ENCODE measurements at places on chromosomes 1 and 21. TPM values are rescaled to one million over a fixed set of nuclear protein-coding genes. Genes with fewer than 3 reads are reported as not detected.

DNA sequence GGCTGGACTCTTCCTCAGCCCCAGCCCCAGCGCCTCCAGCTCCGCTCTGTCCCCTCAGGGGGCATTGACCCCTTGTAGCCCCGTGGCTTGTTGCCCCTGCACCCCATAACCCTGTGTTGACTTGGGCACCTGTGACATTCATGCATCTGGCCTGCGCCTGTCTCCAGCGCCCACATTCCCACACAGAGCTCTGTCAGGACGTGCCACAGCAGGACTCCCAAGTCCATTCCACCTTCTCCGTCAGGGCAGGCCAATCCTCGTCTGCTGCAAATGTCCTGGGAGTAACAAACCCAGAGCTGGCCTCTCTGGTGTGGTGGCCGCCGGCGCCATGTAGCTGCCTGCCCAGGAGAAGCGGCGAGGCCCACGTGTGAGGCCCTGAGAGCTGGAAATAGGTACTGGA, 60.6 kb downstream of the AGPAT3 start:
- H3K27ac ChIP-seq: no peak overlapping the region
- DNase-seq: no peak
- H3K4me3 ChIP-seq: no peak overlapping the region
- no peaks in the 10 kb centered on the region for H3K36me3 ChIP-seq

IQGAP3 gene
- total RNA-seq: not detected

- H3K4me3 ChIP-seq: no peak overlapping the region
- DNase-seq: no peak
- no peaks in the 10 kb centered on the region for H3K36me3 ChIP-seq
- H3K27me3 ChIP-seq: no peaks in the 10 kb centered on the region
- no peak overlapping the region for H3K27ac ChIP-seq
Observed at GRCh38 chr1:247107694-247108093, 3.5 kb upstream of the ZNF669 start.

DNA sequence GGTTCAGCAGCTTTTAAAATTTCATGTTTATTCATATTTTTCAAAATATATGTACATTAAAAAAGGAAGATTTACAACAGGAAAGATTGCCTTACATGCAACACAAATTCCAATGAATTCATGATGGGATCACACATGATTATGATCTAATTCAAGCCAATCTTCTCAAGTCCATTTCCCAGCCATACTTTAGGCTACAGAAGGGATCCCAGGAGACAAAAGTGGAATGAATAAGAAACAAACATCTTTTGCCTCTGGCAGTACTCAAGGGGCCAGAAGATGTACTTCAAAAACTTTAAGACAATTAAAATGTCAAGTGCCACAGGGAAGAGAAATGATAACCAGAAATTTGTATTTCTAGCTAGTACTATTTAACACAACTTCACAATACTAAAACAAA, 10.2 kb upstream of the SH2D5 start:
- DNase-seq: no peak
- no peaks in the 10 kb centered on the region for H3K27me3 ChIP-seq
- H3K27ac ChIP-seq: no peak overlapping the region
- H3K36me3 ChIP-seq: peaks cover 93% of the 10 kb centered on the region
- H3K4me3 ChIP-seq: no peak overlapping the region
- no peaks in the 10 kb centered on the region for H3K4me1 ChIP-seq

- H3K4me1 ChIP-seq: no peaks in the 10 kb centered on the region
- H3K36me3 ChIP-seq: no peaks in the 10 kb centered on the region
- no peak overlapping the region for H3K4me3 ChIP-seq
- no peaks in the 10 kb centered on the region for H3K27me3 ChIP-seq
Observed at GRCh38 chr1:192984080-192984479, 75.1 kb downstream of the UCHL5 start.

DNA sequence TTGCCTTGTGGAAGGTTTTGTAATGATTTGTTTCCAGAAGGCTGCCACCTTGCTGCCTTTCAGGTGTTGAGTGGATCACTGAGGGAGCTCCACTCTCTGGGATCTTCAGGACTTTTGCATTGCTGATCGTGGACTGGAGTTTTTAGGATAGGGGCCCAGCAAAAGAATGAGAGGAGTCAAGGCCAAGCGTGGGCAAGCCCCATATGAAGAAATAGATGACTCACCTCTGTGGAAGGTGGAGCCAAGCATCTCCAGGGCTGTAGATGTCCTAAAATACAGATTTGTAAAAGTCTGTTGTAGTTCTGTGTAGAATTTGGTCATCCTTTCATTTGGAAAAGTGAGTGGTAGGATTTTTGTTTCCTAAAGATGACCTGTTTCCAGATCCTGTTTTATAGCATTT, 67.0 kb downstream of the ST3GAL3 start:
- H3K4me3 ChIP-seq: no peak overlapping the region
- no peaks in the 10 kb centered on the region for H3K27me3 ChIP-seq
- no peaks in the 10 kb centered on the region for H3K4me1 ChIP-seq
- no peaks in the 10 kb centered on the region for H3K36me3 ChIP-seq
- DNase-seq: no peak
- no peak overlapping the region for H3K27ac ChIP-seq

- no peak for DNase-seq
- H3K4me3 ChIP-seq: no peak overlapping the region
- H3K36me3 ChIP-seq: peaks cover 73% of the 10 kb centered on the region
- H3K27me3 ChIP-seq: no peaks in the 10 kb centered on the region
Observed at GRCh38 chr1:54248966-54249365, 49.0 kb downstream of the MRPL37 start.

- no peaks in the 10 kb centered on the region for H3K27me3 ChIP-seq
- no peaks in the 10 kb centered on the region for H3K4me1 ChIP-seq
- H3K4me3 ChIP-seq: no peak overlapping the region
Observed at GRCh38 chr1:232873412-232873811, 68.2 kb downstream of the MAP10 start.

GRCh38 chr1:43935711-43936427, 2.3 kb downstream of the ARTN start:
- H3K36me3 ChIP-seq: no peaks in the 10 kb centered on the region
- no peaks in the 10 kb centered on the region for H3K27me3 ChIP-seq
- peaks cover 41% of the 10 kb centered on the region for H3K4me1 ChIP-seq
- no peak for DNase-seq
- H3K4me3 ChIP-seq: peak overlapping the region; percentile 59
- peak overlapping the region; percentile 48 for H3K27ac ChIP-seq

MAP1LC3C gene
- total RNA-seq: 6.6 TPM

GRCh38 chr1:85596947-85597346, 16.4 kb downstream of the CCN1 start:
- H3K27ac ChIP-seq: no peak overlapping the region
- no peaks in the 10 kb centered on the region for H3K4me1 ChIP-seq
- no peaks in the 10 kb centered on the region for H3K27me3 ChIP-seq
- H3K36me3 ChIP-seq: no peaks in the 10 kb centered on the region
- DNase-seq: no peak

DNA sequence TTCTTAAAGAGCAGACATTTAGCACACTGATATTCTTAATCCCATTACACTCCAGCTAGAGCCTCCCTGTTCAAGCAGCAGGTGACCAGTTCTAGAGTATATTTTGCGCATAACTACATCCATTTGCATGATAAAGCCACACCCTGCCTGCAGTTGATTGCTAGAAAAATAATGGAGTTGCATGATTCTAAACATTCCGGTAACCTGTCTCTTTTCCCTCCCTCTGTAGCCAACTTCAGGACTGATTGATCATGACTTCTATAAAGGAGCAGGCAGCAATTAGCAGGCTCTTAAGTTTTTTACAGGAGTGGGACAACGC, 14.9 kb downstream of the ARMH1 start:
- no peaks in the 10 kb centered on the region for H3K27me3 ChIP-seq
- no peak overlapping the region for H3K4me3 ChIP-seq
- no peaks in the 10 kb centered on the region for H3K4me1 ChIP-seq
- H3K36me3 ChIP-seq: no peaks in the 10 kb centered on the region
- H3K27ac ChIP-seq: no peak overlapping the region
- DNase-seq: no peak

CSF1 gene
- total RNA-seq: 27.0 TPM

- no peak overlapping the region for H3K27ac ChIP-seq
- H3K4me3 ChIP-seq: no peak overlapping the region
- H3K4me1 ChIP-seq: no peaks in the 10 kb centered on the region
Observed at GRCh38 chr1:17239420-17239819, 9.5 kb upstream of the PADI3 start.

DNA sequence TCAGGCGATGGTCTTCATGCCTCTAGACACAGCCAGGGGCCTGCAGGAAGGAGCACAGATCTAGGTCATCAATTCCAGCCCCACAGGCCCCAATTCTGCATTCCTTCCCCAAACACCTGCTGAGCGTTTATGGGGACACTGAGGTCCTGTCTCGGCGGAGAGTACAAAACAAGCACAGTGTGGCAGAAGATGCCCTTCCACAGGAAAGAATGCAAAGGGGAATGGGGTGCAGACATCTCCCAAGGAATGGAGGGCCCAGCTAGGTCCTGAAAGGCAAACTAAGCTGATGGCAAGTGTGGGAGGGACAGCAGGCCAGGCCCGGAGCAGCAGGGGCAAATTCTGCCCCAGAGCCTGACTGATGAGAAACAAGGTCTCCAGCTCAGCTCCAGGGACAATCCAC, 3.5 kb upstream of the S100A8 start:
- H3K27me3 ChIP-seq: peaks cover 49% of the 10 kb centered on the region
- no peak overlapping the region for H3K27ac ChIP-seq
- H3K4me3 ChIP-seq: no peak overlapping the region
- H3K36me3 ChIP-seq: no peaks in the 10 kb centered on the region

Data from esophagus muscularis mucosa (tissue), 4 donors.